ENCODE measurements at places on chromosomes 2 and 18. TPM values are rescaled to one million over a fixed set of nuclear protein-coding genes. Genes with fewer than 3 reads are reported as not detected.

UGT1A3 gene
- polyA plus RNA-seq: not detected

KLHL41 gene
- 4,577 TPM for polyA plus RNA-seq

SERPINB5 gene
- not detected for polyA plus RNA-seq

MOGAT1 gene
- not detected for polyA plus RNA-seq

CACNB4 gene
- 5.5 TPM for polyA plus RNA-seq

PTPRN gene
- 0.75 TPM for polyA plus RNA-seq

C2orf80 gene
- not detected for polyA plus RNA-seq

PSMA8 gene
- not detected for polyA plus RNA-seq

IL18R1 gene
- polyA plus RNA-seq: 1.4 TPM

AGAP1 gene
- polyA plus RNA-seq: 32.8 TPM

SH3RF3 gene
- 4.4 TPM for polyA plus RNA-seq

MAP3K20 gene
- 91.9 TPM for polyA plus RNA-seq

DCDC2C gene
- polyA plus RNA-seq: 0.44 TPM

CTLA4 gene
- not detected for polyA plus RNA-seq

HMSD gene
- polyA plus RNA-seq: not detected
